Mesendoderm (in vitro differentiated cells): ENCODE measurements at places on chromosomes 11 and 22.

GRCh38 chr11:19525276-19525675 is 187.4 kb upstream of the NAV2 start:
- no peak for DNase-seq

DNA sequence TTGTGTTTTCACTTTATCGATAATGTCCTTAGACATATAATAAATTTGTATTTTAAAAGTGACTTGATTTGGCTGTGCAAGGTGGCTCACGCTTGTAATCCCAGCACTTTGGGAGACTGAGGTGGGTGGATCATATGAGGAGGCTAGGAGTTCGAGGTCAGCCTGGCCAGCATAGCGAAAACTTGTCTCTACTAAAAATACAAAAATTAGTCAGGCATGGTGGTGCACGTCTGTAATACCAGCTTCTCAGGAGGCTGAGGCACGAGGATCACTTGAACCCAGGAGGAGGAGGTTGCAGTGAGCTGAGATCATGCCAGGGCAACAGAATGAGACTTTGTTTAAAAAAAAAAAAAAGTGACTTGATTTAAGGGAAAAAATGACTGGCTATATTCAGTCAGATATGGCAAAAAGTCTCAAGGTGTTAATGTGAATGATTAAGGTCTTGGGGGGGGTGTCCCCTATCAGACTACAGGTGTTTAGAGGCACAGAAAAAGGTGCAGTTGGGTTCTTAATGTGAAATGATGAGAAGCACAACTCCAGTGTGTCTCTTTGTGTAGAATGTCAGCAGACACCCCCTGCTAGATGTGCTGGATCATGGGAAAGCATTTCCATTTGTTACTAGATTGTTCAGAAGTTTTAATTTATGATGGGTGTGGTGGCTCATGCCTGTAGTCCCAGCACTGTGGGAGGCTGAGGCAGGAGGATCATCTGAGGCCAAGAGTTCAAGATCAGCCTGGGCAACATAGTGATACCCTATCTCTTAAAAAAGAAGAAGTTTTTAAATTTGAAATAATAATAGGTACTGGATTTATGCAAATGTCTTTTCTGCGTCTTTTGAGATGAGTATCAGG is 17.0 kb downstream of the NEAT1 start:
- DNase-seq = no peak

DNA sequence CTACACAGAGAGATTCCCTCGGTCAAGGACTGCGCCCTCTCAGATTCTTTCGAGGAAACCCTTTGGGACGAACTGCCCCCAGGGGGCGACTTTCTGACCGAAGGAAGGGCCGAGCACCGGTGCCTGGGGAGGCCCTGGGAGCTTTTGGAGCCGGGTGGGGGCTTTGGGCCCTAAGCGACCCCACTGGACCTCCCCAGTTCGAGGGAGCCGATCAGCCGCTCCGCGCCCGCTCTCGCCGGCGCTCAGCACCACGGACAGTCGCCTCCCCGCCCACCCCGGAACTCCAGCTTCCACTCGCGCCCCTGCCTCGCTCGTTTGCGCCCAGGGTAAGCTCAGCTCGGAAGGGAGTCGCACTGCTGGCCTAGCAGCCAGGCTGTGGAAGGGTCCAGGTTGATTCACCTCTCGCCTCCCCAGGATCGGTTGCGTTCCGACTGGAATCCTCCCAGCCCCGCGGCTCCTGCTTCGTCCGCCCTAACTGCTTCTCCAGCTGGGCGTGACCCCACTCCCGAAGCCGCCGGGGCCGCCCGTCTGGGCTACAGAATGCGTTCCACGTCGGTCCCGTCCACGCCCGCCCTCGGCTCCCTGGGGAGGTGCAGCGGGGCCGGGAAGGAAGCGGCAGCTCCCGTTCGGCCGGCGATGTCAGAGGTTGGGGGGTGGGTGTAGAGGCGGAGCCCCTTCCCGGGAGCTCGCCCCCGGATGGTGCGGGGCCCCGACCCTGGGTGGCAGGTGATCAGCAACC is 428 bp downstream of the SCN3B start:
- DNase-seq = peak; percentile 77

- DNase-seq = peak; percentile 81
These were observed 53.7 kb downstream of the PPP6R2 start for GRCh38 chr22:50396751-50397370.

DNA sequence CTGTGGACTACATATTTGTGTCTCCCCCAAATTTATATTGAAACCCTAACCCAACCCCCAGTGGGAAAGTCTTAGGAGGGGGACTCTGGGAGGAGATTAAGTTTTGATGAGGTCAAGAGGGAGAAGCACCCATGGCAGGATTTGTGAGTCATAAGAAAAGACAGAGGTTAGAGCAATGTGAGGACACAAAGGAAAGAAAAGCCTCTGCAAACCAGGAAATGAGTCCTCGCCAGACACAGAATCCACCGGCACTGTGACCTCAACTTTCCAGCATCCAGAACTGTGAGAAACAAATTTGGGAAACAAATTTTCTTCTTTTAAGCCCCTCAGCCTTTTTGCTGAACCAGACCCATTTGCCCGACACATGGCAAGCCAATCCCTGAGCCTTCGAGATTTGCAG is 397.0 kb downstream of the NTM start:
- no peak for DNase-seq

DNA sequence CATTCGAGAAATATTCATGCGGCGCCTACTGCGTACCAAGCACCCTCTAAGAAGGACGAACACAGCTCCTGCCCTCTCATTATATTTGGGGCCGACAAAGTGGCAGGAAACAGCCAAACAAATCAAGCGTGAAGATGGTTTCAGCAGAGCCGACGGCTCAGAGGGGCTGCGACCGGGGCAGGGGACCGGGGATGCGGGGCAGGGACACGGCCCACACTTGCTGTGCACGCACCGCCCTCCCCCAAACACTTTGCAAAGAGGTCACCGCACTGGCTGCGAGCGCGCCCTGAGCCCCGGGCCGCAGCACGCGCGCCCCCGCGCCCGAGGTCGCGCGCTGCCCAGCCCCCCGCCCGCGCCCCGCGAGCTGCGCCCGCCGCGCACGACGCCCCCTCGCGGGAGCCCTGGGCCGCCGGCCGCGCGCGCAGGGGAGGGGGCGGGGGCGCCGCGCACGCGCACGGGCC is 255 bp upstream of the SYNGR1 start:
- peak; percentile 42 for DNase-seq

DNA sequence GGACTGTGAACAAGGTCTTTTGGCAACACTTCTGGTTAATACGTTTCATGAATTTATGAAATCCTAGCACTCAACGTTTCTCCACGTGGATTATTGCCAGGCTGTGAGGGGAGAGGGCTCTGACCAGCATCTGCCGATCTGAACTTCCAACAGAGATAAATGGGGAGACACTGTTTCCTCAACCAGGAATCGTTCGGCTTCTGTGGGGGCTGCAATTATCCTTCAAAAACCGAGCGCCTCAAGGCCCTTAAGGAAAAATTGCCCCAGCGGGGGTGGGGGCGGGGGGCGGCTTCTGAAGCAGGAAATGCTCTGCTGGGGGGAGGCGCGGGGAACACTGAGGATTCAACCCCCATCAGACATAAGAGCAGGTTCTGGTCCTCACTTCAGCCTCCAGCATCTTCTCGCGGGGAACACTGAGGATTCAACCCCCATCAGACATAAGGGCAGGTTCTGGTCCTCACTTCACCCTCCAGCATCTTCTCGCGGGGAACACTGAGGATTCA is 155.6 kb downstream of the BRD1 start:
- DNase-seq = no peak

- no peak for DNase-seq
These were observed 139.0 kb downstream of the TRPC6 start for GRCh38 chr11:101444851-101445250.

DNA sequence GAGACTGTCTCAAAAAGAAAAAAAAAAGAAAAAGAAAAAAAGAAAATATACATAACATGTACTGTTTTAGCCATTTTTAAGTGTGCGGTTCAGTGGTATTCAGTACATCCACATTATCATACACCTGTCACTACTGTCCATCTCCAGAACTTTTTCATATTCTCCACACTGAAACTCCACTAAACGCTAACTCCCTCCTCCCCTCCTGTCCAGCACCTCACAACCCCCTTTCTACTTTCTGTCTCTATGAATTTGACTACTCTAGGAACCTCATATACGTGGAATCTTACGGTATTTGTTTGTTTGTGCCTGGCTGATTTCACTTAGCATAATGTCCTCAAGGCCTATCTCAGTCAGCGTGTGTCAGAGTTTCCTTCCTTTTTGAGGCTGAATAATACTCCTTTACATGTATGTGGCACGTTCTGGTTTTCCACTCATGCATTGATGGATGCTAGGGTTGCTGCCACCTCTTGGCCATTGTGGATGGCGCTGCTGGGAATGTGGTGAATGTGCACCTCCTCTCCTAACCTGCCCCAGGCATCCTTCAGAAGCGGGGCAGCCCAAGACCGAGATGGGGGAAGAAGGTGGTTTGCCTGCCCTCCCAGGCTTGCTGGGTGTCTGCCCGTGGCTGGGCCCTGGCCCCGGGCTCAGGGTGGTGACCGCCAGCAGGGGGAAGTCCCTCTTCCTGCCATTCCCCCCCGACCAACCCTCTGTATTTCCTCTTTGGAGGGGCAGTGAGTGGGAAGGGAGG is 60.5 kb downstream of the BCR start:
- DNase-seq = peak; percentile 84

- no peak for DNase-seq
These were observed 61.5 kb upstream of the NECTIN1 start for GRCh38 chr11:119790476-119790875.

GRCh38 chr11:76322540-76322939 is 58.4 kb downstream of the THAP12 start:
- peak; percentile 16 for DNase-seq

- no peak for DNase-seq
These were observed 15.8 kb upstream of the MOB2 start for GRCh38 chr11:1502168-1502953.

DNA sequence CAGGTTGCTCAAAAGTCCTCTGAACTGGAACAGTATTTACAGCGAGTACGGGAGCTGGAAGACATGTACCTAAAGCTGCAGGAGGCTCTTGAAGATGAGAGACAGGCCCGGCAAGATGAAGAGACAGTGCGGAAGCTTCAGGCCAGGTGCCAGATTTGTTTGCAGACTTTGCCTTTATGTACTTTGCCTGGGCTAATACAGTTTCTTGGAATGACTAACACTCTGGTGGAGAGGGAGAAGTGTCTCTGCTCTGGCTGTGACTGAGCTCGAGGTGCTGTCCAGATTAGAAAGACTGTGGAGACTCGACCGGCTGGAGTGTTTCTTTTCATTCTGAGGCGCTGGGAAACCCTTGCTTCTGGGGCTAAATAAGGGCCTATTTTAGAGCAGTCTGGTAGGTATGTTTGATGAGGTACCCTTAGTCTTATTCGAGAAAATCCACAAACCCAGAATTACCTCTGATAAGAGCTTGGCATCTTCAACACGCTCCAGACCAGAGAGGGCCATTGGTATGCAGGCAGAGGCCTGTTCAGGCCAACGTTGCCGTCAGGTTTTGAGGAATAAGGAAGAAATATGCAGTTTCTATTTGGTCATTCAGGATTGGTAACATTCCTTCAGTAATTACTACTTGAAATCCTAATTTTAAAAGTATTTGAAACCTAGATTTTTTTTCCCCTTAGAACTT is 76.5 kb downstream of the SWAP70 start:
- no peak for DNase-seq

DNA sequence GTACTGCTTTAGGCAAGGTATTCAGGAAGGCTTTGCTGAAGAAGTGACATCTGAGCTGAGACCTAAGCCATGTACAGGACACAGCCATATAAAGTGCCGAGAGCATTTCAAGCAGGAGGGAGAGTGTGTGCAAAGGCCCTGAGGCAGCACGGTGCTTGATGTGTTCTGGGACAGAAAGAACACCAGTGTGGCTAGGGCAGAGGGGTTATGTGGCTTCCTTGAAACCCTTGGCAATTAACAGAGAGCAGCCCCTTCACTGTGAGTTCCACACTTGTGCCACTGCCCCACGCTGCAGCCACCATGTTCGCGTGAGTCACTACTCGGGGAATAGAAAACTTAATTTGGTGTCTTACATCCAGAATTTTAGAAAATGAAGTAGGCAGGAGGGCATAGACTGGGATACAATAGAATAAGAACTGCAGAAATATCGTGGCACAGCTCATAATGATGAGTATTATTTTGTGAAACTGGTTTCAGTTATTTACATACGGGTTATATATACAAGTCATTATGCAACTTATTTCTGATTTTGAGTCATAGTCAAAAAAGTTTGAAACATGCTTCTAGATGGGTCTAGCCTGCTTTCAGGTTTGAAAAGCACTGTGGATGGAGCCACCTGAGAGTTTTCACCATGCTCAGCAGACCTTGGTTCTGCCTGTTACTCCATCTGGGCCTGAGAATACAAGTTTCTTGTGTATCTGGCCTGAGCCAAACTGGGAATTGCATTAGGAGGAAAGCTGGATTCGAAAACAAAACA is 11.8 kb downstream of the IL10RA start:
- DNase-seq = no peak

- peak; percentile 72 for DNase-seq
These were observed 129.1 kb downstream of the DCDC1 start for GRCh38 chr11:31240340-31240904.

- DNase-seq = peak; percentile 88
These were observed 43.0 kb upstream of the USP47 start for GRCh38 chr11:11798586-11799438.

DNA sequence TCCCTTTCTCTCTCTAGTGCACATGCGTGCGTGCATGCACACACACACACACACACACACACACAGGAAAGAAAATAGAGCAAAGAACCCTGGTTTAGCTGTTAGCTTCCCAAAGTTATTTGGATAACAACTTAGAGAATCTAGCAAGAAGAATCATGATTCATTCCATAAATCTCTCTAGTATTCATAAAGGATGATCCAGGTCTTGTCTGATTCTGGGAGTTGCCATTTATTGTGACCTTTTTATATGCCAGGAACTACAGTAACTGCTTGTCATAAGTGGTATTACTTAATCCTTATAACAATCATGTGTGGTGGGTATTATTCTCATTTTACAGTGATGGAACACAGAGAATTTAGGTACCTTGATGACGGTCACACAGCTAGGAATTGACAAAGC is 141.5 kb upstream of the MTMR2 start:
- DNase-seq = no peak

GRCh38 chr11:130391711-130392110 is 36.7 kb downstream of the ADAMTS8 start:
- DNase-seq = no peak

DNA sequence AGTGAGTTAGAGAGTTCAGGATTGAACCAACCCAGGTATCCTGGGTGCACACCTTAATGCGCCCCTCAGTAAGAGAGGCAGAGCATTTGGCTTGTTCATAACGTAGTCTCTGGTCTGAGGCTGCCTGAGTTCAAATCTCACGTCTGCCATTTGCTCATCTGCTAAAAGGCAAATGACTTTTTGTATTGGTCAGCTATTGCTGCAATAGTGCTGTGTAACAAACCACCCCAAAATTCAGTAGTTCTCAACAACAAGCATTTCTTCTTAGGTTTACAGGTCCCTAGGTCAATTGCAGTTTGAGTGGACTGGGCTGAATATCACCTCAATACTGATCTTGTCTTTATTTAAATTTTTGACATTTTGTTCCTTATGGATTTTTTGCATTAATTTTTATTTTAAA is 18.1 kb downstream of the RASD2 start:
- no peak for DNase-seq

- DNase-seq = no peak
These were observed 66.0 kb upstream of the PAX6 start for GRCh38 chr11:31877083-31877482.
